ENCODE measurements at places on chromosomes 7 and 10.

GRCh38 chr10:111076682-111077478 is at the start of gene ADRA2A:
Gene ADRA2A (plus strand): TSS chr10:111077029. CDS start chr10:111077997, 968 bp downstream.
- peak; percentile 9 for DNase-seq

GRCh38 chr7:30093420-30093952 is 41.3 kb upstream of the MTURN start:
- no peak for DNase-seq

GRCh38 chr10:14995964-14996565 is 36.9 kb downstream of the MEIG1 start:
- DNase-seq, result no peak

GRCh38 chr7:151138153-151138851 is 29.2 kb downstream of the GBX1 start:
- DNase-seq, result no peak

DNA sequence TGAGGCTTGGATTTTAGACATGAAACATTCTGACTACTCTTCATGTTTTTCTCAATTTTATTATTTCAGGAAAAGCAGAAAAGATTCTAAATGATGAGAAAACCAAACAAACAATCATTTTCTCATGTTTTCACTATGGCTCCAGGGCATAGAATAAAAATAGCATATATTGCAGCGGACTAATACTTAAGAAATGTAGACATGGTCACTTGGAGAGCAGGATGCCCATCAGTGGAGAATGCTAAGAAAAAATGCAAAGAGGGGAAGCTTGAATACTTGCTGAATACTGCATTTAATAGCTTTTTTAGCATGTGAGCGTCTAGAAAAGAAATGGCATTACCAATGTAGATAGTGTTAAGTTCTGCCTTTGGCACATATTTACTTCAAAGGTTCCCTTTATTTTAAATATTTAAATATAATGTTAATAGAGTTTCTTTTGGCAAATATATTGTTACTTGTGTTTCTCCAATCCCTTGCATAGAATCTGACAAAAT is 107.9 kb downstream of the PPP1R17 start:
- no peak for DNase-seq

DNA sequence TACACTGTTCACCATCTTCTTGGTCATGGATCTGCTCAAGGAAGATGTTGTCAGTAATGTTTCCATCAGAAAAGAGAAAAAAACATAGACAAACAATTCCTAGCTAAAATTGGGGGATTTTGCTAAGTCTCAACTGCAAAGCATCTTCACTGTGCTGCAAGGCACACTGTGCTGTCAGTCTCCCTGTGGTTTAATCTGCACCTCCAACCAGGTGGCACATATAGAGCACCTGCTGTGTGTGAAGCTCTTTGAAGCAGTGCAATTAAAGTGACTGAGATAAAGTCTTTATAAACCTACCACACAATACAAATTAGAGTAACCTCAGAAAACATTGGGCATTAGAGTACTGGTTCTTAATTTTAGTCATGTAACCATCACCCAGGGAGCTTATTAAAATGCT is 6.3 kb downstream of the NRAP start:
- no peak for DNase-seq

DNA sequence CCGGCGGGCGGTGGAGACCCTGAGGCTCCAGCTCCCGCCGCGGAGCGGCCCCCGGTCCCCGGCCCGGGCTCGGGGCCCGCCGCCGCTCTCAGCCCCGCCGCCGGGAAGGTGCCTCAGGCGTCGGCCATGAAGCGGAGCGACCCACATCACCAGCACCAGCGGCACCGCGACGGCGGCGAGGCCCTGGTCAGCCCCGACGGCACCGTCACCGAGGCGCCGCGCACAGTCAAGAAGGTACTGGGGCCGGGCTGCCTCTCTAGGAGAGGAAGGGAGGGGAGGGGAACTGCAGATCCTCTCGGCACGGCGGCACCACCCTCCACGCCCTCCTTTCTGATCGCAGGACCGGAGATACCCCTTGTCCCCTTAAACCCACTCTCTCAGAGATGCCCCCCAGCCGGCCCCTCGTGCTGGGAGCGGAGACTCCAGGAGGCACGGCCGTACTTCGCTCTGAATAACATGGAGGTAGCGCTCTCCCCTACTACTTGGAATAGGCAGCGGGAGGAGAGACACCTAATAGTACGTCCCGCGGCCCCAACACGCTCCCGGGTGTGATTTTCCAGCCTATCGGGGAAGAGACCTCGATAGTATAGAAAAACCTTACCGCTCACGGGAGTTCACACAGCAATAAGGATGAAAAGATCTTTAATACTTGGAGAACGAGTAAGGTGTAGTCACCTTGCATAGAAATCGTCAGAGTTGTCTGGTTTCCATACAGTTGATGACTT is 538 bp downstream of the AHCYL2 start:
- peak; percentile 63 for DNase-seq

DNA sequence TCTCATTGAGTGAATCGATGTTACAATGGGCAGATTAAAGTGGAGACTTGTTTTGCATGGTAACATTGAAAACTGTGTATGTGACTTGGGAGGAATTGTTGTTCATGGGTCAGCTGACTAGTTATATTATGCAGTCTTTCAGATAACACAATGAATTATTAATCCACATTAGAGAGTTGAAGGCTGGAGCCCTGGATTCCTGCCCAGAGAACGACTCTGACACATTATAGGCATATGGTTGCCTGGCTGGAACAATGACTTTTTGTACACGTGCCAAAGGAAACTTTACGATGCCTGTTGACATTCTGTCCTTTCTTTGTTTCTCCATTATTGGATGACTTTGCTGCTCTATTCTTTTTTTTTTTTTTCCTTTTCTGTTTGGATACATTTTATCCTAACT is 52.3 kb upstream of the TMEM229A start:
- DNase-seq, result no peak

- DNase-seq, result no peak
Observed at GRCh38 chr7:69373171-69374043, 224.9 kb upstream of the AUTS2 start.

GRCh38 chr10:111707076-111707475 is 476.5 kb downstream of the GPAM start:
- no peak for DNase-seq

GRCh38 chr7:18778594-18778993 is 283.0 kb downstream of the HDAC9 start:
- no peak for DNase-seq

DNA sequence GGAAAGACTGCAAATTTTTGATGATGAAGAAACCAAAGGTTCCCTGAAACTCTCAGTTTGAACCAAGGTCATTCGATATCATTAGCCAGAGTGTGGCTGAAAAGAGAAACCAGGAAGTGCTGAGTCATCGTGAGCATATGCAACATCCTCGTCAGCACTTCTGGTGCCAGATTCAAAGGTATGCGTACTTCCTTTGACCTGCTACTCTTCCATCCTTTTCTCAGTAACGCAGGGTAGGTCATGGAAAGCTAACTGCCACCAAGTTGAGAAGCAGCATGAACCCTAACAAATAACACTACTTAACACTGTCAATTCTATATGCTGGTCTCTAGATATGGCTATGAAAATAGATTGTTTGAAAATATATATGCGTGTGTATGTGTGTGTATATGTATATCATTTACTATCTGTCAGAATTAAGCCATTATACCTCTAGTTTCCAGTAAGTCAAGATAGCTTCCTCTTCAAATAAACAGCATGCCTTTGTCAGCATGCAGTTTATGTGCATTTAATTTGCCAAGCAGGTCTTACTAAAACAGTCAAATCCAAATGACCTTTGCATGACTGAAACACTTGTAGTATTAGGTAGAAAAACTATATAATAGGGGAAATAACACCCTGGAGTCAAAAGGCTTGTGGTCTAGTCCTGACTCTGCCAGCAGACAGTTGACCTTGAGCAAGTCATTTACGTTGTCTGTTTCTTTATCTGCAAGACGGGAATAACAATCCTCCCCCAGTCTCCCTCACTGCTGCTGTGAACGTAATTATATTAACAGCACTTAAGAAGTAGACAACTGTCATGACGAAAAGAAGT is 26.4 kb downstream of the CDK6 start:
- DNase-seq, result peak; percentile 53

DNA sequence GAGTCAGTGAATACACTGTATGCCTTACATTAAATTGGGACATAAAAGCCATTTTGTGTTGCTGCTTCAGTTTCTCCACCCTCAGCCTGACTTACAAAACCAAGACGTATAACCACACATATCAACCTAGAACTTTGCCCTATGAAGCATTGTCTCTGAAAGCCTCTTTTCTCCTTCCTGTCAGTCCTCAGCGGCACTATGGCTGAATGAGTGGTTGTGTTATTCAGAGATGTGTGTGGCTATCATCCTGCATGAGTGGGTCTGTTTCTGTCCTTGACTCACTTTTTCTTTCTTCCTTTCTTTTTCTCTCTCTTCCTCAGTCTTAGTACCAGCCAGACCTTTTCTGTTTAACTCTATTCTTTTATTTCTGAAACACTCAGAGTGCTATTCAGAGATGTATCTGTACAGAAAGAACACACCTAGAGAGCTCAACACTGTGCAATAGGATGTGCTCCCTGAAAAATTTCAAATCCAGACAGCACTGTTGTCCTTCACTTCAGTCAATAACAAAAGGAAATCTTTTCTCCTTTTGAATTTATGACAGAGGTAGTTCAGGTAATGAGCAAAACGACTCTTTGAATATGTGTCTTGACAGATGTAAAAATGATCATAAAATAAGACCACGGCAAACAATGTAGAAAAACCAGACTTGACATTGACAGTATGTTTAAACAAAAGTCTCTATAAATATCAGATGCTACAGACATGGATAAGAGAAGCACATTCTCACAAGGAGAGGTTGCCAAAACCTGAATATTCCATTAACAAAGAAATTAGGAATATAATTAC is 163.3 kb upstream of the FEZF1 start:
- DNase-seq, result no peak

- DNase-seq, result no peak
Observed at GRCh38 chr10:19811540-19811939, 4.7 kb upstream of the PLXDC2 start.

Measured in CD4-positive, alpha-beta T cell treated with Interleukin-6 for 4 hours (primary cell).